HS-27A (cell line): ENCODE measurements at places on chromosomes 7 and 10.

DNA sequence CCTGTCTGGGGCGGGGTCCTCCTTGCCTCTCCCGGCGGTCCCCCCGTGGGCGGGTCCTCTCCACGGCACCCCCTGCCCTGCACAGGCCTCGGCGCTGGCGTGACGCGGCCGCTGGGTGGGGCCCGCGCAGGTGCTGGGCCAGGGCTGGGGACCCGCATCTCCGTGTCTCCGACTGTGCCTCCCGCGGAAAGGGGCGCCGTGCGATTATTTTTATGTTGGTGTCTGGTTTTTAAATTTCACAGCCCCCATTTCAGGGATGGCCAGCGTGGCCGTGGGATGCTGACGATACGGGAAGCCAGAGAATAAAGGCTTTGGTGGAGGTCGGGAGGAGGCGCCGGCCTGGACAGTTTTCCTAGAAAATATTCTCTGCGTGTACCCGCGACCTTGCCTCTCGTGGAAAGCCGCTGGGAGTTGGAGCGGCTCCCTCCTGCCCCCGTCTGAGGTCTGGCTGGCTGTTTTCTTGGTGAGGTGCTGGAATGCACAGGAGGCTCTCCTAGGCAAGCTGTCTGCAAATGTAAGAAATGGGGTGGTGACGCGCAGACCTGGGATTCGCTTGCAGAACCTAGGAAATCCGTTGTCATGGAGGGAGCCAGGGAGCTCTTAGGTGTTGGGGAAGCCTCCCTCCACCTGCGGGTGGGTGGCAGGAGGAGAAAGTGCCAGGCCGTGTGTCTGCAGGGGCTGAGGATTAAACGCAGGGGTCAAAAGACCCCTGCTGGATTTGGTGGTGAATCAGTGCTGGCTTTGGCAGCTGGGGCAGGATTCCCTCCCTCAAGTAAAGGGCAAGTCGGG, 28.7 kb upstream of the JAKMIP3 start:
- no peak for DNase-seq

DNA sequence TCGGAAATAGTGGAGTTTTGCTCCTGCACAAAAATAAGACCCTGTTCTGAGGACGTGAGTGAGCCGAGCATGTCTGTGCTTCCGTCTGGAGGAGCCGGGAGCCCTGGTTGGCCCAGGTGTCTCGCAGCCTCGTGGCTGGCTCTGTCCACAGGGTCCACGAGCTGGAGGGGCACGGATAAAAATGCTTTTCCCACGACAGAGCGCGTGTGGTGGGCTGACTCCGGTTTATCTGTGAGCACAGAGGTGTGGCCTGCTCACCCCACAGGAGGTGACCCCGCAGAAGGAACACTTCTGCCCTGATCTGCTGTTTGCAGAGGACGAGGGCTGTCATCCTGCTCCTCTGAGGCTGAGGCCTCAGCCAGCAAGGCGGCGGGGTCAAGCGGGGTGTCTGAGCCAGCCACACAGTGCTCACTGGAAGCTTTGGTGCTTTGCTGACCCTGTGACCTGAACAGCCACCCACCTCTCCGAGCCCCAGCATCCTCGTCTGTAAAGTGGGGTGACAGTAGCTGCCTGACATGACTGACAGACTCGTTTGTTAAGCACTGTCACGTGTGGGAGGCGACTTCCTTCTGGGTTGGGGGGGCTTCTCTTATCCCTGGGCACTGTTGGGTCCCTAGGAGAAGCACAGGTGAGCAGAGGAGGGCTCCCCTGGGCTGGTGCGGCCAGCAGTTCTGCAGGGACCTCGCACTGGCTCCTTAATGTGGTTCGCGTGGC, 162.5 kb downstream of the DNAJB6 start:
- no peak for DNase-seq

DNA sequence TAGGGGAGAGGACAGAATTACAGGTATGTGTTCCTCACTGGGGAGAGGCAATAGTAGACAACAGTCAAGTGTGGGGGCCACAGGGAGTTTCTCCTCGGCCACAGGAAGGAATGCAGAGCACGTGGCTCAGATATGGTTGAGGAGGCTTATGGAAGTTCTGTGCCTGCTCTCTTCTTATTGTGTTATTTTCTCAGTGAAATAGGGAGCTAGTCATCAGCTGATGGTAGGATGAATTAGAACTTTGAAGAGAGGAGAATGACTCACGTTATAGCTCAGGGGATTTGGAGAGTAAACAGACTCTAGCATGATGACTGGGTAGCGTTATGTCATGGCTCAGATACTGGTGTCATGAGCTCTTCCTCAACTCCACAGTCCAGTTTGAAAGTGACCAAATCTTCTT, 308.3 kb upstream of the IGFBP3 start:
- DNase-seq, result peak; percentile 29

GRCh38 chr10:124058346-124059003, 34.9 kb downstream of the CHST15 start:
- no peak for DNase-seq

DNA sequence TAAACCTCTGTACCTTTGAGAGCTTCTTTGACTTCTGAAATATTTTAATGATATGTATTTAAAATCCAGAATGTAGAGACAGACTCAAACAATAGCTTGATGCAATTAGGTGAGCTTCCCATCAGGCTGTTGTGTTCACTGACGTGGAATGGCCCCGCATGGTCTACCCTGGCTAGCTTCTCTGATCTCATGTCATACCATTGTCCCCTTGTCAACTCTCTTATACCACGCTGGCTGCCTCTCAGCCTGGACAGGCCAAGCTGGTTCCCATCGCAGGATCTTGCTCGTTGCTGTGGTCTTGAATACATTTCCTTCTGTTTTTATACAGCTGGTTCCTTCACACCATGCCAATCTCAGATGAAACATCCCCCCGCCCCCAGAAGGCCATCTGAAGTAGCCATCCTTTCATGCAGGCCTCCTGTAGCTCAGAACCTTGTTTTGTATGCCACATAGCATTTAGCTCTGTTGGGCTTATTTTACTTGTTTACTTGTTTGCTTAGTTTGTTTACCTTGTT, 84.2 kb downstream of the FANK1 start:
- no peak for DNase-seq

DNA sequence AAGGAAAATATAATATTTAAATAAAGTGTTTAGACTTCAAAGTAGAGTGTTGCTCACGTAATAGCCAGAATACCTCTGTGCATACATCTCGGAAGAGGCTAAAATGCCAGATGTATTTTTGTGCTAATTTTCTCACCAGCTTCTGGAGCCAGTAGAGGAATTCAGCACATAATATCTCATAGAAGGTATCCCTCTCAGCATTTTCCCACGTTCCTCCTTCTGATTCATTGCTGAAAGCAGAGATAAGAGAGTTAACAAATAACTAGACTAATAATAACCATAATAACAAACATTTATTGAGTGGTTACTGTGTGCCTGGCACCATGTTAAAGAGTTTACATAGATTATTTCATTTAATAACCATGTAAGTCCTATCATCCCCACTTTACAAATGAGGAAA, 123.6 kb downstream of the VTI1A start:
- no peak for DNase-seq

DNA sequence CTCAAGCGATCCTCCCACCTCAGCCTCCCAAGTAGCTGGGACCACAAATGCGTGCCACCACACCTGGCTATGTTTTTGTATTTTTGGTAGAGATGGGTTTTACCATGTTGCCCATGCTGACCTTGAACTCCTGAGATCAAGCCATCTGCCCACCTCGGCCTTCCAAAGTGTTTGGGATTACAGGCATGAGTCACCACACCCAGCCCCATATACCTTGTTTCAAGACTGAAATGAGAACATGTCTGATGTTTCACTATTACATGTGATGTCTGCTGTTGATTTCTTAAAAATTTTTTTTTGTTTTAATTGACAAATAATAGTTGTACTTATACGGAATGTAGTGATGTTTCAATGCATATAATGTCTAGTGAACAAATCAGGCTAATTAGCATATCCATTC, 14.5 kb downstream of the KLHL7 start:
- no peak for DNase-seq

GRCh38 chr10:52488606-52489485, 174.8 kb downstream of the DKK1 start:
- DNase-seq, result peak; percentile 46

DNA sequence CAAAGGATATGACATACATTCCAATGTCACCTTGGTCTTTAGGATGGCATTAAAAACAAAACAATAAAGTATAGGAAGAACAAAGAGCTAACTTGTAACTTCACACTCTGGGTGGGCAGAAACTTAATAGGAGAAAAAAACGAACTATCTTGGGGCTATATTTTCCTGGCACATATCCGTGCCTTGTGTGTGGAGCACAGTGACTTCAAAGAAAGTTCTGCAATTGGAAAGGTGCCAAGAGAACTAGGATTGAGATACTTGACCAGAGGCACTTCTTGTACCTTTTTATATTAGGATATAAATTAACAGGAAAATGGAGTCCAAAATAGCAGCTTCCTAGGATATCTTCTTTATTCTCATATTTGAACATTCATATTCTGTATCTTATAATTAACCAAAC, 148.4 kb downstream of the SEMA3D start:
- no peak for DNase-seq

GRCh38 chr10:29646238-29646902, 11.6 kb upstream of the SVIL start:
- no peak for DNase-seq

DNA sequence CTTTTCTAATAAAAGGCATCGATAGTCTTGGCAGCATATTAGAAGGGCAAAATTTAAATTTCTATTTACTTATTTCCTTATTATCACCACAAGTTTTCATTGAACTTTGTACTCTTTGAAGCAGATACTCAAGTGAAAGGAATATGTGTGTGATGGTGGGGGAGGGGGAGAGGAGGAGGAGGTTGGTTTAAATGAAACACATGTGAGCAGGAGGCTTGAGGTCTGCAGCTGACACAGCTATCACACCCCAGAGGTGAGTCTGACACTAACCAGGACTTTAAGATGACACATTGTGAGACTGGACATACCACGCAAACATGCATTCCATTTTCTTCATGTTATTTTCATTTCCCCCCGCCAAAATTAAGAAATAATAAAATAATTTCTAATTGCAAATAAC, 63.3 kb downstream of the CTTNBP2 start:
- no peak for DNase-seq

DNA sequence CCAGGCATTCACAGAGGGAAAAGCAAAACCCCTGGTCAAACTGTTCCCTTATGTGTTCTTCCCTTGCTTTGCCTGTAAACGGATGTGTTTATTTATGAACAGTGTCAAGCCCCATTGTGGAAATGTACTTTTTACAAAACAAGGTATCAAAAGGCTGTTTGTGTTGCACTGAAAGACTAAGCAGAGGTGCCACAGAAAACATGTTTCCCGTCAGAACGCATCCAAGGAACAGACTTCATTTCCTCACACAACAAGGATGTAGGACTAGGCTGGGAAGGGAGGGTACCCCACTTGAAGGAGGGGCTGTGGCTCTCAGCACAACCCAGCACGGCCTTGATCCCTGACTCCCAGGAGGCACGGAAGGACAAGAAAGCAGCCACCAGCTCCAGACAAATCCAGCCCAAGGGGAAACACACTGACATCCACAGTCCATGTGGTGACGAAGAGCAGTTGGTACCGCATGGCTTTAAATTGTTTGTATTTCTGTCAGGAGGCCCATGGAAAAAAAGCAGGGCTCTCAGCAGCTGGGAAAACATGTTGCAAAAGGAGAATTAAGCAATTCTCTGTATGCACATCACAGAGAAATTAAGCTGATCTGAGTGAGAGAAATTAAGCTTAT, 85.6 kb downstream of the RNF216 start:
- no peak for DNase-seq

DNA sequence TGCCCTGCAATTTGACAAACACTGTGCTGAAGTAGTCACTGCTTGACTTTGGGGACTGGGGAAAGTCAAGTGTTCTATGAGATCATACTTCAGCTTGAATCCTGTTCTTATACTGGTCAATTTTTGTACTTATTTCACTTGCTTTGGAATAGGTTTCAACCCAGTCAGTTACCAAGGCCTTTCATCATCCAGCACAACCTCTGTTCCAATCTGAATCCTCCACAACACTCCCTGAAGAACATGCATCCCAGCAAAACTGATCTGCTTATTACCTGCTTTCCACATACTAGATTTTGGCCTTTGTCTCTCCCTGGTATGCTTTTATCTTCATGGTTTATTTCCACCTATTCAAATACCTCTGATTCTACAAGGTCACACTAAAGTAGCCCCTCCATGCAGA, 29.5 kb downstream of the DPY19L1 start:
- no peak for DNase-seq

DNA sequence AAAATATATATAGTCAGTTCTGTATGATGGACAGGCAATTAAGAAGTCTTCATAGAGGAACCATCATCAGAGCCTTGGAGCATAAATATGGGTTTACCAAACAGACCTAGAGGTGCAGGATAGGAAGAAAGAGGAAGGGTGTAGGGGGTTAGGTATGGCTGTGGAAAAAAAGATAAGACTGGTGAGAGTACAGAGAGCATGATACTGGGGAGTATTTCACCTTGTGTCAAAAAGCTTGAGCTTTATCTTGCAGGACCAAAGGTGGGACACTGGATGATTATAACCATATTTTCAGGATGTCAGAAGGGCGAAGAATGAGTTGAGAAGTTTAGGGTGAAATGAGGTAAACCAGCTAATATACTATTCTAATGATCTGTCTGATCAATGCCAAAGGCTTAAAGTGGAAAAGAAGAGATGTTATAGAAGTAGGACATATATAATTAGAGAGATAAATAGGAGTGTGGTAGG, 54.6 kb downstream of the MRPL32 start:
- no peak for DNase-seq

DNA sequence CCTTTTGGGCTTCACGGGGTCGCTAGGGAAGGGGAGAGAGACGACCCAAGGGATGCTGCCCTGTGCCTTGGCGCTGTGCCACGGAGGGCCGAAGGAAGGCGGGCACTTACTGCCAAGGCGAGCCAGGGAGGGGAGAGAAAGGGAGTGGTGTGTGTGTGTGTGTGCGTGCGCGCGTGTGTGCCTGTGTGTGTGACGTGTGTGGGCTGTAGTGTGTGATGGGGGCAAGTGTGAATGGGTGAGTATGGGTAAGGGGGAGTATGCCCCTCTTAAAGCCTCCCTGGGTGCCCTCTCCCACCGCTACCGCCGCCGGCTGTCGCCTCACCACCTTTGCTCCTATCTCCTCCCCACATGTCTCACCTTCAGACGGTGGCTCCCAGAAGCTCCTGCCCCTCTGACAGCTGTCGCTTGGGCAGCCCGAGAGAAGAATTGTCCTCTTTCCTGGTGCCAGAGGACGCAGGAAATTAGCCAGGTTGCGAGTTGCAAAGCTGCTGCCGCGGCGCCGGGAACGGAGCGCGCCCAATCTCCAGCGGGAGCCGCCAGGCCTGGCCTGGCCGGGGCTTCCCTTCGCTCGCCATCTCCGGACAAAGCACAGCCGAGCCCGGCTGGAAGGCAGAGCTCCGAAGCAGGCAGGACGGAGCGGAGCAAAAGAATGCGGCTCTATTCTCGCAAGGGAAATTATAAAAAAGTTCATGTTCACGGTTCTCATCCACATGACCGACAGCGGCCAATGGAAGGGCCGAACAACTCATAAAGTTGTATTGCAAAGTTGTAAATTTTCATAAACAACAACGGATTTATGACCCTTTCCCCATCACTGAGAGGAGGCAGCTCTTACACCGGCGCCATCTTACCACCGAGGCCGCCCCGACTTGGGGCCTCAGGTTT, at the start of gene HOXA3:
Gene HOXA3, minus strand, starts transcription at position 653 of the 885 bp plus-strand sequence. CDS start 41,943 bp downstream, outside the sequence.
- DNase-seq, result no peak

GRCh38 chr10:7846591-7846990, 28.3 kb downstream of the TAF3 start:
- DNase-seq, result no peak
